ENCODE measurements at places on chromosomes 11 and 22. TPM values are rescaled to one million over a fixed set of nuclear protein-coding genes. Genes with fewer than 3 reads are reported as not detected.

DKK3 gene
- total RNA-seq, result not detected

MAJIN gene
- total RNA-seq, result not detected

MOGAT2 gene
- total RNA-seq, result under 0.01 TPM

GPR83 gene
- total RNA-seq, result not detected

PMM1 gene
- 2.7 TPM for total RNA-seq

HTR3A gene
- total RNA-seq, result under 0.01 TPM

ADSL gene
- total RNA-seq, result 151 TPM

OR51I1 gene
- 1.3 TPM for total RNA-seq

MMP27 gene
- total RNA-seq, result not detected

PIH1D2 gene
- 0.54 TPM for total RNA-seq

OSBP2 gene
- 6.2 TPM for total RNA-seq

DNA sequence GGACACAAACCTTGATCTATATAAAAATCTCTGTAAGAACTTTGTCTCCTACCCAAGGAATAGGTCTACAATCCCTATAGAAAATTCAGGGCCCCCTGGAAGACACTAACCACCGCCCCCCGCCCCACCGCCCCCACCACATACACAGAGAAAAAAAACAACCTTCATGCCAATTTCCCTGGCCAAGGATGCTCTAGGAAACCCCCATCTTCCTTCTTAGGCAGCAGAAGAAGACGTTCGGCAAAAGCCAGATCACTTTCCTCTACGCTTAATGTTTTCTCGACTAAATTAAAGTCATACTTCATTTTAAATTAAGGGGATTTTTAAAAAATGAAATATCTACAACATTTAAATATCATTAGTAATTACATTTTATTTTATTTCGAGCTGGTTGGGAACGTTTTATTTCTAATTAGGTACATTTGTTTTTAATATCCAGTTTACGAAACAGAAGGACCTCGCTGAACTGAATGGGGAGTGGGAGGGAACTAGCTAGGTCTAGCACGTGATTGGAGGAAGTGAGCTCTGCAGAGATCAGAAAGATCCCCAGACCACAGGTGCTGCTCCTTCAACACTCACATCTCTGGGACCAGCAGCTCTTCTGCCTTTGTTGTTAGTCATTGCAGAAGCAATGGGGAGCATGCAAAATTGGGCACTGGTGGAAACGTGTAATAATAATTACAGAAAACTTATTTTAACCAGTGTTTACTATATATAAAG is 472.3 kb downstream of the MN1 start:
- peak; percentile 49 for DNase-seq

GRCh38 chr11:127825183-127825582 is 762.2 kb downstream of the ETS1 start:
- DNase-seq, result no peak

- peak; percentile 13 for DNase-seq
Observed at GRCh38 chr11:10540546-10540914, 457 bp downstream of the RNF141 start.

GRCh38 chr11:8356721-8357504 is 93.2 kb upstream of the LMO1 start:
- DNase-seq, result no peak

DNA sequence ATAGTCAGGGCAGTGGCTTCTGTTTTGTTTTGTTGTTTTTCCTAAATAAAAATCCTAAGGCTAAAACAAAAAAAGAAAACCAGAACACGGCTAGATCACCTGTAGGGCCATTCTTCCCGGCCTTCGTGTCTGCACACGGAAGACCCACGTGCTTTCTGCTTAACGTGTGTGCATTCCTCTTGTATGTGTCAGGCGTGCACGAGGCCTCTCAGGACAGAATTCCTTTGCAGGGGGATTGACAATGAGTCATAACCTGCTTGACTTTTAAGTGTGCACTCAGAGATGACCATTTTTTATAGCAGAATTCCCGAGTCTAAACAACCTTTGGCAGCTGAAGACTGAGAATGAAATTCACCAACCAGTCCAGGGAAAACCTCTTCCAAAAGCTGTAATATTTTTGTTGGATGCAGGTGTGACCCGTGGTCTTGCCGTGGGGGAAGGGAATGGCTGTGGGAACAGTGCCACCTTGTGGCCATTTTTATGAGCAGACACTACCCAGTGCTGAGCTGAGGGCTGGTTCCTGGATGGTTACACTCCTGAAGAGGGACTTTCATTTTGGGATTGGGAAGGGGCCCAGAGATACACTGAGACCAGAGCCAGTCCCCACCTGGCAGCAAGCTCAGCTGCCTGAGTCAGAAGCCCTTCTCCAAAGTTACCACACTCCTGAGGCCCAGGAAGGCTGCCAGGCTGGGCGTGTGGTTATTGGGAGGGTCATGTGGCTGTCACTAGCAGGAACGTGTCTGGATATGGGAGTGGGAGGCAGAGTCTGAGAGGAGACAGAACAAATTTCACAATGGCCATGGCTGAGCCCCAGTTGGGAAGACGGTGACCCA is 35.7 kb upstream of the DKK3 start:
- peak; percentile 50 for DNase-seq

DNA sequence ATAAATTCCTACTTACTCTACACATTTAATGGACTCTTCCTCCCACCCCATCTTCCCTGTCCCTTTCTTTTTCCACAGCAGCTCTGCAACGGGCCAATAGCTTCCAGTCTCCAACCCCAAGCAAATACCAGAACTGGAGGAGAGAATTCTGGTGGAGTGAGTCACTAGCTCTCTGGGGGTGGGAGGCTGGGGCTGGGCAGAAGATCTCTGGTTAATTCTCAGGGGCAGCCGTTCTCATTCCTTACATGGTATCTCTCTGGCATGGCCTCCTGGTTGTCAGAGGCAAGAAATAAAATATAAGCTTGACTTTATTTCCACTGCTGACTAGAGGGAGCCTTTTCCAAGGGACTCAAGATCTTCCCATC is 90.4 kb upstream of the PARVA start:
- DNase-seq, result no peak

- no peak for DNase-seq
Observed at GRCh38 chr11:705646-706438, at the start of gene EPS8L2. Gene EPS8L2 (plus strand): TSS chr11:706231. CDS start chr11:709408, 3,177 bp downstream.

- DNase-seq, result no peak
Observed at GRCh38 chr11:116233561-116233960, 539.2 kb downstream of the BUD13 start.

DNA sequence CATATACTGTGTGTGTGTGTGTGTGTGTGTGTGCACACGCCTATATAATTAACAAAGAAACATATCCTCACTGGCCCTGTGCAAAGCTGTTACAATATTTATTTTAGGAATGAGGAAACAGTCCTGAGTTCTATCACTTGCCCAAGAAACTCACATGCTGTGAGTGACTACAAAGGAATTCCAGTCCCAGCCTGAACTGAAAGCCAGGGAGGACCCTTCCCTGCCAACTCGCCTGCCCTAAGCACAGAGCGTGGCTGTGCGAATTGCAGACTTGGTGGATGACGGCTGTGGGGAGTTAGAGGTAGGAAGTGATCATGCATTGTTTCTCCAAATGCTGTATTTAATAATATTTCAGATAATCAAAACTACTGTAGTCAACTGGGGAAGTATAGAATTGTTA is 26.4 kb upstream of the CD5 start:
- no peak for DNase-seq

DNA sequence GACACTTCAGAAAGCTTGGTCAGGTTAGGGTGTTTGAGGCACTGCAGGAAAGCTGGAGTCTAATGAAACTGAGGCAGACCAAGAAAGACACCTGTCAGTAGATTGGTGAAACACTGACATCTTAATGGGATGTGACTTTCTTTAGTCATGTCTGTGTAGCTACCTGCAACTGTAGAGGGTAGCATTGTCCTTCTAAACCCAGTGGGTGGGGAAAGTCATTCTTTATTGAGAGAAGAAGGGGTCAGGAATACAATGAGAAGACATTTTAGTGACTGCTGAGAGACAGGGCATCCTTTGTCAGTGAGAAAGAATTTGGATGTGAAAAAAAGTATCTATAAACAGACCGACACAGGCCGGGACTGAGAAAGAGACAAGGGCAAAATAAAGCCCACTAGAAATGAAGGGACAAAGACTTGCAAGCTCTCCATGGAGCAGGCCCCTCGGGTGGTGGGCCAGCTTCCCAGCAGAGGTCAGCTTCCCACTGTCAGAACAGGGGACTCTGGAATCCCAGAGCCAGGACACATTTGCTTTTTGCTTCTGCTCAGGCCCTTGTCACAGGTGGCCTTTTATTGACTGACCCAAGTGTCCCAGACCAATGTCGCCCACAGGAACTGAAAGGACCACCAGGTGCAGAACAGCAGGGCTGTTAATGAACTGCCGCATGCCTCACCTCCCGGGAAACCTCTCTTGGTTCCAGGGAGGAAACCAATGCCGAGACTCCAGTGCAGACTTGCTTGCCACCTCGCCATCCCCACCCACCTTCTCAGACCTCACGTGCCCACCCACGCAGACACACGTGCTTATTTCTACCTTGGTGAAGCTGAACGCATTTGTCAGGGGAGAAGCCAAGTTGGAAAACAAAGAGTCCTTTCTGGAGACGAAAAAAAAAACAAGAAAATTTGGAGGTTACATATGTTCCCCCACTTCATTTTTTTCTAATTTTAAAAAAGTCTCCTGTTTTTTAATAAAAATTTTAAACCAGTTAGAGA is 212.8 kb downstream of the TENM4 start:
- no peak for DNase-seq

- DNase-seq, result no peak
Observed at GRCh38 chr22:24583221-24584165, 9.4 kb downstream of the LRRC75B start.

- no peak for DNase-seq
Observed at GRCh38 chr11:71406681-71407080, 41.5 kb downstream of the DHCR7 start.

- DNase-seq, result no peak
Observed at GRCh38 chr11:104091281-104092096, 55.0 kb downstream of the DDI1 start.

DNA sequence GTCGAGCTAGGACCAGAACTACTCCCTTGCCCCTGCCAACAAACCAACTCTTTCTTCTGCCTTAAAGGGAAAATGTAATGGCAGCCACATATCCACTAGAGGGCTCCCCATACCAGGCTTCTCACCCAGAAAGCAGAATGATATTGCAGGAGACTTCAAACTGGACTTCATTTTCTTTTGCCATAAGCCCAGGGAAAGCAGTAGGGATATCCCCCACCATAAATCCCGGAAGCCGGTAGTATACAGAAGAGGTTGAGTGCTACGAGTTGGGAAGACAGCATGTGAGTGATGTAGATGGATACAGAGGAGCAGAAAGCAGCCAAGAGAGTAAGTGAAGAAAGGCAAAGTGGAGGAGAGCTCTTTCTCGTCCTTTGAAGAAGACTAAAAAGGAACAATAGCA is 12.1 kb downstream of the PLAAT5 start:
- peak; percentile 56 for DNase-seq

DNA sequence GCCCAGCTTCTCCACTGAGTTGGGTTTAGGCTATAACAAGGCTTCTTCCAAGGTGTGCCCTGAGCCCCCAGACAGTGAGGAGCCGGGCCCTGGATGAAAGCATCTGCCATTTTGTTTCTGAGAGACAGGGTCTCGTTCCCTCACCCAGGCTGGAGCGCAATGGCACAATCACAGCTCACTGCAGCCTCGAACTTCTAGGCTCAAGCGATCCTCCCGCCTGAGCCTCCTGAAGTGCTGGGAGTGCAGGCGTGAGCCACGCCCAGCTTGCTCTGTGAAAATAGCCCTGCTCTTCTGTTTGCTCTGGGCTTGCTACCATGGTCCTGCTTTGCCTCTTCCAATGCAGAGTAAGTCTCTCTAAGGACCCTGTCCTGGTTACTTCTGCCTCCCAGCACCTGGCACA is 6.7 kb downstream of the DENND6B start:
- DNase-seq, result no peak

- DNase-seq, result peak; percentile 73
Observed at GRCh38 chr22:19174106-19175025, 4.2 kb downstream of the SLC25A1 start.

DNA sequence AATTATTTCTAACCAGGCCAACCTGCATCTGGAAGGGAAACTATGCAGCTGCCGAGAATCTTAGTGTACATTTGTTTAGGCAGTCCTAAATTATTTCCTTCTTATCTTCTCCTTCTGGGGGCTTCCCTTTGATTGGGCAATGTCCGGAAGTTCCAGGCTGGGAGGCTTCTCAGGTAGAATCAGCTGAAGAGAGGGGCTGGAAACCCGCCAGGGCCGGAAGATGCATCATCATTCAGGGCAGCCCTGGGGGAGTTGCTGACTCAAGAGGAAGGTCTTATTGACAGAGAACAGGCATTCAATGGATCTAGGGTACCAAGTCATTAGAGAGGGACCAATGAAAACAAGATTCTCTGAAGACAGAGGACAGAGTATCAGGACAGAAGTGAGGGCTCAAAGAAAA is 150.7 kb downstream of the BLID start:
- no peak for DNase-seq

DNA sequence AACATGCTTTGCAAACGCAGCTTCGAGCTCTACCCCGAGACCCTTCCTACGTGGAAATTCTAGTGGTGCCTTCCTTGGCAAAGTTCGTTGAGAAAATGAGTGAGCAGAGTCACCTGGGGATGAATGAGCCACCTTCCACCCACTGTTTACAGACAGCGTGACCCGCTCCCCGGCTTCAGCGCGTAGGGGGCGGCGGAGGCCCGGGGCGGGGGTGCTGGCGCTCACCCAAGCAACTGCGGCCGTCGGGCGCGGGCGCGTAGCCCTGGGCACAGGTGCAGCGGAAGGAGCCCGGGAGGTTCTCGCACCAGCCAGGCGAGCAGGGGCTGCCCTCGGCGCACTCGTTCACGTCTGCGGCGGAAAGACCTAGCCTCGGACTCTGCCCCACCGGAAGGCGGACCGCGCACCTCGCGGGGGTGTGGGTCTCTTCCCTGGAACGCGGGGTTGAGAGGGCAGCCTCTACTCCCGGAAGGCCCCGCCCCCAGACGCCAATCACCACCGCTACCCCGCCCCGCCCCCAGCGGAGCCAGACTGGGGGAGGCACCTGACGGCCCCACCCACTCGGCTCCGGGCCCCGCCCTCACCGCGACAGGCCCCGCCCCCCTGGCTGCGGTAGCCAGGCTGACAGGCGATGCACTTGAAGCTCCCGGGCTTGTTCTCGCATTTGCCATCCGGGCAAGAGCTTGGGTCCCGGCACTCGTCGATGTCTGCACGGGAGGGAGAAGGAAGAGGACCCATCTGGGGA is 11.8 kb downstream of the LTBP3 start:
- peak; percentile 96 for DNase-seq

GRCh38 chr22:48382197-48382596 is 1445.5 kb downstream of the BRD1 start:
- DNase-seq, result no peak

GRCh38 chr22:42808521-42808920 is 48.6 kb downstream of the ARFGAP3 start:
- no peak for DNase-seq

- no peak for DNase-seq
Observed at GRCh38 chr11:12746593-12747097, 72.4 kb downstream of the TEAD1 start.

GRCh38 chr22:22776121-22776520 is 111.5 kb upstream of the IGLL5 start:
- DNase-seq, result no peak

DNA sequence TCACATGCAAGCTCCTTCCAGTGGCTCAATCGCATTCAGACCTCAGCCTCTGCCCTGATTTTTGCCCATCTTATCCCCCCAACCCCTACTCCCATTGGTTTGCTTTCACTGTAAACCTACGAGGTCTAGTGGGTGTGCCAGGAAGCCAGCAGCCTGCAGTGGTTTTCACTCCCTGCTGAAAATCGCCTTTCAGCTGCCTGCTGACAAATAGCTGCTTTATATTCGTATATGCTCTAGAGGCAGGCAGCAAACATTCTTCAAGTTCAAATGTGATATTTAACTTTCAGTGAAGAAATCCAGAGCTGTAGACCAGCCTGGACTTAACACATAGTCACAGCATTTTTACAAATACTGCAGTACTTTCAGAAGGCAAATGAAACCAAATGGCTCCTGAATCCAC is 92.8 kb upstream of the APOA1 start:
- DNase-seq, result no peak
